ENCODE measurements at places on chromosomes 4 and X.

DNA sequence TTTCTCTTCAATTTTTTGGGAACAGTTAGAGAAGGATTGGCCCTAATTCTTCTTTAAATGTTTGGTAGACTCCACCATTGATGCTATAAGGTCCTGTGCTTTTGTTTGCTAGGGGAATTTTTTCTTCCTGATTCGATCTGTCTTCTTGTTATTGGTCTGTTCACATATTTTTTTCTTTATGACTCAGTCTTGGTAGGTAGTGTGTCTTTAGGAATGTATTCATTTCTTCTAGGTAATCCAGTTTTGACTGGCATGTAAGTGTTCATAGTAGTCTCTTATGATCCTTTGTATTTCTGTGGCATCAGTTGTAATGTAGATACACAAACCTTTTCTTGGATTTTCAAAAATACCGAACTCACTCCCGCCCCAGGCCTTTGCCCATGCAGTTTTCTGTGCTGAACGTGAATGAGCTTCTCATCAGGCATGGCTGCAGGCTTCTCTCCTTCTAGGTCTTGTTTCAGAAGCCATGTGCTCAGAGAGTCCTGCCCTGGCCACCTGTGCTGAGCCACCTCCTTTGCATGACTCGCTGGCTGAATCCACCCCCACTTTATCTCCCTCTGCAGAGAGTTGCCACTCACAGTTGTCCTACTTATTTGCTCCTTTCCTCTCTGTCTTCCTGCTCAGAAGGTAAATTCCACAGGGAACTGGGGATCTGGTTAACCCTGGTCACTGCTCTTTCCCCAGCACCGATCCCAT is 67.0 kb downstream of the STK32B start:
- DNase-seq, result no peak

DNA sequence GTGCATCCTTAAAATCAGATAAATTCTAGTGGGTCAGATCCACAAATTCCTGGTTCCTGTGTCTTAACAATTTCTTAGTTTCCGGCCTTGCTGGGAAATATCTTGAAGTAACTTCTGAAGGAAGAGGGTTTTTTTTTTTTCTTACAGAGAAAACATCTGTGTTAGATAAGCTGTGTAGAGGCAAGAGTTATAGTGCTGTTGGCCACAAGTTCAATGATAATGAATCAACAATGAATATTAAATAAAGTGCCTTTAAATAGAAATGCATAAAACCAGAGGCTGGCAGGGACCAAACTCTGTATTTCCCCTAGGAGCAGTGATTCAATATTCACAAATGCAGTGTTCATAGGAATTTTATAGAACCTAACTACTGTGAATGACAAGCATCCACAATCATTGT is 711.9 kb upstream of the ATOH1 start:
- no peak for DNase-seq

DNA sequence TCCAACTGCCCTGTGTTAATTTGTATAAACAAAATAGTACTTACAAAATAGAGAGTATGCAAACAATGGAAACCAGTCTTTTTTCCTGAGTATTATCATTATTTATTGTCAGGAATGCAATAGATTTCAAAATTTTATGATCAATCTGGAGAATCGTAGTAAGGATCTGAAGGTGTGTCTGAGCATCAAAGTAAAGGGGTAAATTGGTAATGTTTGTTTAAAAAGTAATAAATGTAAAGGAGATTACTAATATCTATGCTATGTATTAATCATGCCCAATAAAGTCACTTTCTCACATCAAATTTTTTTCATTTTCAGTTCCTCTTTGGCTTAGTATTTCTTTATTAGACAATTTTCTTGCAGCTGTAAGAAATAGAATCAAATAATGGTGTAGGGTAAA is 1507.1 kb upstream of the PCDH7 start:
- DNase-seq, result no peak

DNA sequence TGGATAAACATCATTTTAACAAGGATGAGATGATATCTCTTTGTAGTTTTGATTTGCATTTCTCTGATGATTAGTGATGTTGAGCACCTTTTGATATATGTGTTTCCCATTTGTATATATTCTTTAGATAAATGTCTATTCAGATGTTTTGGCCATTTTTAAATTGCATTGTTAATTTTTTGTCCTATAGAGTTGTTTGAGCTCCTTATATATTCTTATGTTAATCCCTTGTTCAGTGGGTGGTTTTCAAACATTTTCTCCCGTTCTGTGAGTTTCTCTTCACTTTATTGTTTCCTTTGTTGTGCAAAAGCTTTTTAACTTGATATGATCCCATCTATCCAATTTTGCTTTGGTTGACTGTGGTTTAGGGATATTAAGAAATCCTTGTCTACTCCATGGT is 606.0 kb downstream of the CCSER1 start:
- no peak for DNase-seq

DNA sequence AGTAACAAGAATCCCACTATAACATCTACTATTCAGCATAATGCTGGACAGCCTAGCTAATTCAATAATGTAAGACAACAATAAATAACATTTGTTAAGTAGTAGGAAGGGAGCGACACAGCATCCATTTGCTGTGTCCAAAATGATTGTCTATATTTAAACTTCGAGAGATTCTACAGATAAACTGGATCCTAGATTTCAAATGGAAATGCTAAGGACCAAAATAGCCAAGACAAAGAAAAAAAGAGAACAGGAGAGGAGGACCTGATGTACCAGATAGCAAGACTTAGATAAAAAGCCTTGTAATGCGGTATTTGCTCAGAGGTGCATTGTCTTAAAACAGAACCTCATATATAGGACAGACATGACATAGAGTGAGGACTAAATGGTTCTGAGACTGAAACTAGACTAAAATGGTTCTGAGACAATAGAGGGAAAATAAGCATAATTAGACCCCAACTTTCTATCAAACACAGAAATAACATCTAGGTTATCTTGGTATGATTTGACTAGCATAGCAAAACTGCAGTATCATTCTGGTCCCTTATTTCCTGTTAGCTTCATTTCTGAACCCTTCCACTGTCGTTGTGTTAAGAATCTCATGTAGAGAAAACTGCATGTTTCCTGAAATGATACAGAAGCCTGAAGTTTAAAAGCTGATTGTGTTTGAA is 3.8 kb downstream of the HPGDS start:
- DNase-seq, result no peak

DNA sequence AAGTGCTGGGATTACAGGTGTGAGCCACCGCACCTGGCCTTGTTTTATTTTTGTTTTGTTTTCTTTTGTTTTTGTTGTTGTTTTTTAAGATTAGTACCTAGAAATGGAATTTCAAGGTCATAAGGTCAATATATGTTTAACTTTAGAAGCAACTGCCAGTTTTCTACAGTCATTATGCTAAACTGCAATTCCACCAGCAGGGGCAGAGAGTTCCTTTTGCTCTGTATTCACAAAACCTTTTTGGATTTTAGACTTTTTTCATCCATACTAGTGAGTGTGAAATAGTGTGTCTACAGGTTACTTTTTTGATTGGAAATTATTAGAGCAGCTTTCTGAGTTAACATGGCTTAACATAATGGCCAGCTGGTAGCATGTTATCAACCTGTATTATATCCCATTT is 580.6 kb downstream of the TRIML1 start:
- no peak for DNase-seq

DNA sequence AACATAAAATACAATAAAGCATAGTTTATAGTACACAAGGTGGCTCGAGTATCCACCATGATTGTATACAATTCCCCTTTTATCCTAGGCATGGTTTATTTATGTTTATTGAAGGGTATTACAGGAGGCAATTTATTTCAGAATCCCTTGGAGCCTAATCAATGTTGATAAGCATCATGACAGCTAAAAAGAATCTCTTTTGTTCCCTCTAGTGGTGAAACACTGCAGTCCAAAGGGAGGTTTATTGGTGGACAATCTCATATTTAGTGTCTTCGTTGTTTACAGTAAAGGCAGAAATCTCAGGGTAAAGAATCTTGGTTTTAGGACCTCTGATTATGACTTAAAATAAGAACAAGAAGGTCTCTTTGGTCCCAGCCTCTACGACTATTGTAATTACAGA is 1712.5 kb downstream of the C4orf33 start:
- no peak for DNase-seq

DNA sequence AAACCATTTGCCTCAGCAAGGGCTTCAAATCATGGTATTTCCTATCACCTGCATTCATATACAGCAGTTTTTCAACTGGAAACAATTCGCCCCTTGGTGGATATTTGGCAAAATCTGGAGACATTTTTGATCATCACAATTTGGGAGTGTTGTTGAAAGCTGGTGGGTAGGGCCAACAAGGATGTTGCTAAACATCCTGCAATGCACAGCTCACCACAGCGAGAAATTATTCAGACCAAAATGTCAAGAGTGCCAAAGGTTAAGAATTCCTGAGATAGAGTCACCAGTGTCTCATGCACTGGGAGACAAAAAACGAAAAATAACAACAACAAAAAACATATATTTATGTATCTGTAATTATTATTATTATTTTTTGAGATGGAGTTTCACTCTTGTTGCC is 435.2 kb upstream of the CTSO start:
- DNase-seq, result no peak

DNA sequence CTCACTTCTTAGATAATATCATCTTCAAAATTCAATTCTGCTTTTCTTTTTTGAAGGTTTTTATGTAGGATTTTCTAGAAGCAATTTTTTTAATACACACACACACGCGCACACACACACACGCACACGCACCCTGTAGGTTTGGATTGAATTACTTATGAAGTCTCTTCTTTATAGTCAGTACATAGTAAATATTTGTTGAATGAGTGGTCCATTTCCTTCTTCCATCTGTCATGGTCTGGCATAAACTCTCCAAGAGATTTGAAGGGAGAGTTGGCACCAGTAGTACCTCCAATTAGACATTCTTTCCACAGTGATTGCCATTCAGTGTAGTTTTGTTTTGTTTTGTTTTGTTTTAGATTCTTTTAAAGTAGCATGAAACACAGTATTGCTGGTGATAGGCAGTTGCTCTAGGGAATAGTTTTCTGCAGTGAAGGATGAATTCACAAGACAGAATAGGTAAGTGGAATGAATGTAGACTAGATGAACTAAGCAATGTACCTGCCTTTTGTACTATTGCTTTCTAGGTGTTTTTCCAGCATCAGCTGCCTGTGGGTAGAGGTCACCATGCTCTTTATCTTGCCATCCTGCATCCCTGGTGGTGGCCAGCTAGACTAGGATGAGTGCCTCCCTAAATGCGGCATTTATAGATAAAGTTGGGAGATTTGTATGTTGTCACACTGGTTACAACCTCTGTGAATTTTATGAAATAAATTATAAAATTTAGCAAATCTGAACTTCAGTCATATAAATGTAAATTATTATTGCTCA is 20.5 kb downstream of the PDLIM5 start:
- DNase-seq, result no peak

- DNase-seq, result no peak
These were observed 565.1 kb upstream of the NDST4 start for GRCh38 chr4:115678425-115678941.

- DNase-seq, result no peak
These were observed 78.8 kb upstream of the TEX13A start for GRCh38 chrX:105299286-105299685.

- DNase-seq, result no peak
These were observed 26.1 kb upstream of the CXCL13 start for GRCh38 chr4:77579406-77580076.

GRCh38 chr4:185194924-185195888 is 8.6 kb downstream of the CFAP97 start:
- no peak for DNase-seq

- no peak for DNase-seq
These were observed 84.2 kb upstream of the KCTD8 start for GRCh38 chr4:44532851-44533250.

GRCh38 chr4:18020145-18020670 is 1.3 kb downstream of the LCORL start:
- DNase-seq, result peak; percentile 16

- no peak for DNase-seq
These were observed 82.3 kb upstream of the EDNRA start for GRCh38 chr4:147398556-147398955.

DNA sequence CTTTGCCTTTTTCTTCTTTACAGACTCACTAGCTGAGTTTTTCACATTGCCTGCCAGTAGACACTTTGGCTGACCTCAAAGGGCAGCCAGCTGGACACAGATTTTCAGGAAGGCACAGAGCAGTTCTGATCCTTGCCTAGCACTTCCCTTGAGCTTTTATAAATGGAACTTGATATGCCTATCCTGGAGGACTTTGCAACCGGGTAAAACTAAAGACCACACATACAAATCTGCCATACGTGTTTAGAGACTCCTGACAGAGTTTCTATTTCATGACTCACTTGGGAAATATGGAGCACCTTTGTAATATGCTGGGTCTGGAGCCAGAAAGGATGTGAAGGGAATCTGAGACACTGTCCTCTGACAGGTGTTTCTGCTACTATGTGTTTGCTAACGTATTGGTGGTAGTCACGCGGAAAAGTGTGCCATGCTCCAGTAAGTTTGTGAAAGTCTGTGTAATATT is 56.7 kb upstream of the RASSF6 start:
- no peak for DNase-seq

DNA sequence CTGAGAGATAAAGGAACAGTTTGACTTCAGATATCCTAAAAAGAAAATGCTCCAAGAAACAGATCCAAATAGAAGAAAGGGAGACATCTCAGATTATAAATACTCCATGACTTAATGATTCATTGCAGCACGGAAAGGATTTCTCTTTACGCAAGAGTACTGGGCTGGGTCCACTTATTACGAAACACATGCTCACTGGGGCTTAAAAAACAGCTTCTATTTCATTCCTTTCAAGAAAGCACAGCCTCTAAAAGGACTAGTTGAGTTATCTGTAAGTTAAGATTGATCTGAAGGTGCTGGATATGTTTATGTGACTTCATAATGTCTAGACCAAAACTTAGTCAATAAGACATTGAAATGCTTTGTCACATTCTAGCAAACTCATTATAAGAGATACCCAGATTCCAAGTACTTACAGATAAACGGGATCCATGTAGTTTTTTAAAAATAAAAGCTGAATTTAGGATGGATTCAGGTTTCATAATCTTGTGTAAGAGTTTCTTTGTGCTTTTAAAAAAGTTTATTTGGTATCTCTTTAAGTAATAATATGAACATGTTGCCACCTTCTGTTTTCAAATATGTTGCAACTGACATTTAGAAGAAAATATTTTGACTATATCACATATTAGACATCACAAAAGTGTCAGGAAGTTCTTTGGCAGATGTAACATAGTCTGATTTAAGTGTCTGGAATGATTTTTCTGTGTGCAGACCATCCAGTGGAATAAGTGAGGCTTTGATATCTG is 109.5 kb upstream of the MYOZ2 start:
- no peak for DNase-seq

DNA sequence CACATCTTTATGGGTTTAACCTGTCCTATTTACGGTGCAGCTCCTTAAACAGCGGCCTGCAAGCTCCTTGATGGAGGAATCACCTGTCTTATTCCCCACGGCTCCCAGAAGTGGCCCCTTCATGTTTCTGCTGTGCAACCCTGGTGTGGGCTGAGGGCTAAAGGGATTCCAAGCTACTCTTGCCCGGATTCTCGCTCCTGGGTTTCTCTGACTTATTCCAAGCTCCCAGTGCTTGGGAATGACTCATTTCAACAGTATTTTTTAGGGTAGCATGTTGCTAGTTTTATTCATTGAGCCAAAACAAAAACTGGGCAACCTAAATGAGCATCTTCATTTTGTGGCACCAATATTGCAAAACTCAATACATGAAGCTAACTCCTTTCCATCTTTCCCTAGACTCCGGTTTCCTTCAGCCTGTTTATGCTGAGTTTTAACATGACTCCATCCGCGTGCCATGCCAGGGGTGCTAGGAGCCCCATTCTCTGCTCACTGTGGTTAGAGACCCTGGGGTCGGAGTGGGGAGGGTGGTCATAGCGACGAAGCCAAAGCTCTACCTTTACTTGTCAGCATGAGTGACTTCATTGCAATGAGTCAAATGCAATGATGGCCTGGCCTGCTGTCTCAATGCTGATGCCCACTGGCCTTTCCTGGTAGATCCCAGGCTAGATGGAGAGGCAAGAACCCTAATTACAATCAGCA is 349.7 kb downstream of the NR3C2 start:
- no peak for DNase-seq

All from stimulated activated CD4-positive, alpha-beta T cell treated with anti-CD3 and anti-CD28 coated beads, Interleukin-2, amount 100 ng/mL, for 24 hours (primary cell).